ENCODE measurements at places on chromosomes 1 and 21. TPM values are rescaled to one million over a fixed set of nuclear protein-coding genes. Genes with fewer than 3 reads are reported as not detected.

Gene TMEM81
- 0.79 TPM for polyA plus RNA-seq

Gene GJA4
- not detected for polyA plus RNA-seq

Gene L1TD1
- polyA plus RNA-seq: not detected

Gene HLX
- not detected for polyA plus RNA-seq

Gene KRTAP7-1
- polyA plus RNA-seq: not detected

Gene SLC30A7
- 9.0 TPM for polyA plus RNA-seq

Gene PALMD
- not detected for polyA plus RNA-seq
